CD8-positive, alpha-beta memory T cell (primary cell): ENCODE measurements at places on chromosomes 5 and 9. TPM values are rescaled to one million over a fixed set of nuclear protein-coding genes. Genes with fewer than 3 reads are reported as not detected.

DNA sequence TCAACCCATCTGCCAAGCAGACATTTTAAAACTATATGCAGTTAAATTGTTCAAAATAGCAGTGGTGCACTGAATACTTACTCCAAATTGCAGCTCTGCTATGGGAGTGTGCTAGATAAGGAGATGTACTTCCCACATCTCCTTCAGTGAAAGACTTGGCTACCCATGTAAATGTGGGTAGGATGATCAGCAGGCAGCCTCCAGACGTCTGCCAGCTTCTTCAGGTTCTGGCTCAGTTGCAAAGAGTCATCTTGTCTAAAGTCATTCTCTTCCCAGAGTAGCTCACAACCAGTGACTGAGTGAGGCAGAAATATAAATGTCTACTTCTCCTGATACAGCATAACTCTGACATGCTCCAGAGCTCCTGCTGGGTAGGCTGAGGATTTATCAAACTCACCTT lies 1050.0 kb upstream of the CDH10 start:
- DNase-seq = no peak

Gene SPINK4
- not detected for total RNA-seq

DNA sequence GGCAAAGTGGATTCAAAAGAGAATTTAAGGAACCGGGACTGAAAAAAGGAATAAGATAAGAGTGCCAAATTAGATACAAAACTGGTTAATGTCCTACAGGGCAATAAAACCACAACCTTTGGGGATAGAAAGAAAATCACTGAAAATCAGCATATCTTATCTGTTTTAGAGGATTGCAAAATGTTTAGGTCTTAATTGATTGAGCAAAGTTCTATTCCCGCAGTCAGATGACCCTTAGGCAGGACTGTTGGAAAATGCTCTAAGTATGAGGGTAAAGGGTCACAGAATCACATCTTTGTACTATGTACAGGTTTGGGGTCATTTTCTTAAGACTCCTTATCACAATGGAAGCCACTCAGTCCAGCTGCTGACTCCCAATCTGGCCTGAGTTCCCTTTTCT lies 129.0 kb downstream of the GABBR2 start:
- DNase-seq = no peak

Gene PDE6A
- total RNA-seq = not detected

Gene SLC34A1
- 0.09 TPM for total RNA-seq
